ENCODE measurements at places on chromosomes 13 and 19.

GRCh38 chr19:55353356-55353802 lies 1.1 kb downstream of the COX6B2 start:
- DNase-seq: no peak

- no peak for DNase-seq
These were observed 12.9 kb upstream of the IGSF23 start for GRCh38 chr19:44600466-44600865.

GRCh38 chr13:110300090-110300815 lies 6.7 kb downstream of the COL4A1 start:
- DNase-seq: no peak

DNA sequence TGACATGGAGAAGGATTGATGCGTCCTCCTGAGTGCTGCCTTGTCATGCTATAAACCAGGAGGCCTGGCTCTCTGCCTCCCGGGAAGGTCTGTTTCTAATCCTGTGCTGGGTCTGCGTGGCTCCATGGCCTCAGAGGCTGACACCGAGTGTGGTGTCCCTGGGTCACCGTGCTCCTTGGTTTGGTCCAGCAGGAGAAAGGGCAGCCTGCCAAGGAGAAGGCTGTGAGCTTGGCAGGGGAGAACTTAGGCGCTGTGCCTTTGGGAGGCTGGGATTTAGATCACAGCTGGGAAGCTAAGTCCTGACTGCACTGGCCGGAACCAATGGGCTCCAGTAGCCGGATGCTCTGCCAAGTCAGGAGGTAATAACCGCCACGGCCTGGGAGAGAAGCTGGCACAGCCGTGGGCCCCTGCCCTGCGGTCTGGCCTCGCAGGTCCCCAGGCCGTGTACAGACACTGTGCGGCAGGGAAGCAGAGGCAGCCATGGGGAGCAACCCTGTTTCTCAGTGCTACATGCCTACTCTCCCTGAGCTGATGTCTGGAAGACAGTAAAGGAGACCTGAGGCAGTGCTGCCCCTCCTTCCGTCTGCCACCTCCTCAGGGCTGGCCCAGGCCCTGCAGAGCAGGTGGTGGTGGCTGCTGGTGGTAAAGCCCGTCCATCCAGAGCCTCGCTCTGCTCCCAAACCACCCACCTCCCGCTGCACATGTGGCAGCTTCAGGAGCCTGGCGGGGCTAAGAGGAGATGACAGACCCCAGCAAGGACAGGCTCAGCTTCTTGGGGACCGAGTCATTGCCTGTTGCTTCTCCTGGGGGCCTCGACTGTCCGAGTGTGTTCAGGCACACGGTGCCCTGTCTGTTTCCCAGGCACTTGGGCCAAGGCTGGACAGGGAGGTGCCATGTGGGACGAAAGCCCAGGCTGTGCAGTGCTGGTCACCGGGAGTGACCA lies 44.9 kb downstream of the C13orf46 start:
- no peak for DNase-seq

- no peak for DNase-seq
These were observed 143.9 kb upstream of the TSC22D1 start for GRCh38 chr13:44719857-44720671.

DNA sequence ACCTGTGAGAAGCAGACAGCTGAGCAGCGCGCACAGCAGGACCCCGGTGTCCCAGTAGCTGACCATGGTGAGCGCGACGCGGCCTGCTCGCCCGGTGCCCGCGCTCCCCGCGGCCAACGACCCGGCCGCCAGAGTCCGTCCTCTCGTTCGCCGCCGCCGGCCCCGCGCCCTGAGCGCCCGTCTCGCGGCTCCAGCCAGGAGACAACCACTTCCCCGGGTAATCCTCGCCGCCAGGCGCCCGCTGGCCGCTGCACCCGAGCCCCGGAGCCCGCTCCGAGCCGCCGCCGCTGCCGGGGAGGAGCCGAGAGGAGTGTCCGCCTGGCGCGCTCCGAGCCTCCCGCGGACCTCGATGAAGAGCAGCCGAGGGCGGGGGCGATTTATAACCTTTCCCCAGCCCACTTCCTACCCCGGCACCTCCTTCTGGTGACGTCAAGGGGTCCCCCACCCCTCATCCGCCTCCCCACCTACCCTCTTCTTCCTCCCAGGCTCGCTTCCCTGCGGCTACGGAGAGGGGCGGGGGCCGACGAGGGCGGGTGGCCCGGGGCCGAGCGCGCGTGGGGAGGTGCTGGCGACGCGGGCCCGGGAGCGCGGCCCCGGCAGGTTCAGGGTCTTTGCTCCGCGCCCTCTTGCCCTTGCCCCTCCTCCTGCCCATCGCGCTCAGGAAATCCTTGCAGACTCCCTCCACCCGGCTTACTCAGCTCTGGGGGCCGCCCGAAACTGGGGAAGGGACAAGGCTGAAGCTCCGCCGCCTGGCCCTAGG lies at the start of gene FLT1:
Gene FLT1 (minus strand): TSS at position 351 of the 760 bp plus-strand sequence. CDS start 285 bp downstream, at position 66.
- DNase-seq: peak; percentile 6

DNA sequence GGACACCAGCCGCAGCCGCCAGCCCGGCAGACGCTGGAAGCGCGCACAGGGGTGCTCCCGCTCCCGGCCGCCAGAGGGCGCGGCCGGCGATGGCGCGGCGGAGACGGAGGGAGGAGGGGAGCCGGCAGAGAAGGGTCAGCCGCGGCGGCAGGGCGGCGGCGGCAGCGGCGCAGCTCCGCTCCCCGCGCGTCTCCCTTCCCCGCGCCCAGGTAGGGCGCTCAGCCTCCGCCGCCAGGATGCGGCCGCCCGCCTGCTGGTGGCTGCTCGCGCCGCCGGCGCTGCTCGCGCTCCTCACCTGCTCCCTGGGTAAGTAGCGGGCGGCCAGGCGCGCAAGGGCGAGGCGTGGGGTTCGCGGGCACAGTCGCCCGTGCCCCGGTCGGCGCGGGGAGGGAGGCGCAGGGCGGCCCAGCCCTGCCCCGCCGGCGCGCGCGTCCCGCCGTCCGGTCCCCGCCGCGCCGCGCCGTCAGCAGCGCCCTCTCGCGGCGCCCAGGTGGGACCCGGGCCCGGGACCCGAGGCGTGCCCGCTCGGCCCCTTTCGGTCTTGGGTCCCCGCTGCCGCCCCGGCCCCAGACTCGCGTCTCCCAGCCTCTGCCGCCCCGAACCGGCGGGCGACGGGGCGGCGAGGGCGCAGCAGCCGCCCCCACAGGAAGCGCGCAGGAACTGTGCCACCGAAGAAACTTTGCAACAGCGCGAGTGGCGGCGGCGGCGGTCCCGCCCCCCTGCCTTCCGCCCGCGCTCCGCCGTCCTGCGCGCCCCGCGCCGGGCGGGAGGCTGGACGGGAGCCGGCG lies at the start of gene B3GLCT:
Gene B3GLCT (plus strand): TSS at position 127 of the 788 bp plus-strand sequence. CDS start 110 bp downstream, at position 237.
- peak; percentile 77 for DNase-seq

DNA sequence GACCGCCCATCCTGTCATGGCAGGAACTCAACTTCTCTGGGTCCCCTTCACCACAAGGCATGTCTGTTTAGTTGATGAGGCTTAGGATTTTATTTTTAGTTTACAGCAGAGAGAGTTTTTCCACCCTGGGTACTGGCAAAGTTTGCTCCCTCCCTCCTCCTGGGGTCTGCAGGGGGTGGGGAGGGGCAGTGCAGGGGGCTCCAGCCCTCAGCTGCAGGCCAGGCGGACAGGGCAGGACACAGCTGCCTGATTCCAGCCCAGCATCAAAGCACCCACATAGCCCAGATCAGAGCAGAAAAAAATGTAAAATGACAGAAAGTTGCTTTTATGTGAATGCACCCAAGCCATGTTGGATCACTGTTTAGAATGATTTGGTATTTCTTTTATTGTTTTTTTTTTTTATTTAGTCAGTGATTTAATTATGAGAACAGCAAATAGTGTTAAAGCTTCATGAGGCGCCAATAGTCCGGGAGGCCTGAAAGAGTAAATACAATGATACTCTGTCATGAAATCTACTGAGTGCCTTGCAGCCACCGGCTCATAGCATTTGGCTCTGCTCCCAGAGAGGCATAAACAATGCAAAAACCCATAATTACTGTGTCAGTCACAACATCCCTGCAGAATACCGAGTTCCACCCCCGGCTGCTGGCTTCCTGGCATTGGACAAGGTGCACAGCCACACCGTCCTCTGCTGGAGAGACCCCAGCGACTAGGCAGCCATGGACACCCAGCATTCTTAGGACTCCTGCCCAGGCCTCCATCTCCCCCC lies 923.5 kb downstream of the UQCRFS1 start:
- no peak for DNase-seq

DNA sequence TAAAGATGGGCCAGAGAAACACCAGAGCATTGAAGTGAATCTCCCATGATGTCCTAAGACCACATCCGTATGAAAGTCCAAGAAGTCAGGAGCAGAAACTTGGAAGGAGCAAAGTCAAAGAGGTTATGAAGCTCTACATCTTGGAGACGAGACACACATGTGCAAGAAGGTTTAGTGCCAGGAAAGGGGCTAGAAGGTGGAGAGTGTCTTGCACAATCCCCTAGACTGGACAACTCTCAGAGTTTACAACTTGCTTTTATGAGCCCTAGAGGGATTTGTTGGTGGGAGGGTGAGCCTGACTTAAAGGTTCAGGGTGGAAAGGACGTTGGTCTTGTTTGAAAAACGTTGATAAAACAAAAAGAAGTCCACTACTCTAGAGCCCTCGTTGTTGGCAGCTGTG lies 150.6 kb downstream of the GPC6 start:
- no peak for DNase-seq

DNA sequence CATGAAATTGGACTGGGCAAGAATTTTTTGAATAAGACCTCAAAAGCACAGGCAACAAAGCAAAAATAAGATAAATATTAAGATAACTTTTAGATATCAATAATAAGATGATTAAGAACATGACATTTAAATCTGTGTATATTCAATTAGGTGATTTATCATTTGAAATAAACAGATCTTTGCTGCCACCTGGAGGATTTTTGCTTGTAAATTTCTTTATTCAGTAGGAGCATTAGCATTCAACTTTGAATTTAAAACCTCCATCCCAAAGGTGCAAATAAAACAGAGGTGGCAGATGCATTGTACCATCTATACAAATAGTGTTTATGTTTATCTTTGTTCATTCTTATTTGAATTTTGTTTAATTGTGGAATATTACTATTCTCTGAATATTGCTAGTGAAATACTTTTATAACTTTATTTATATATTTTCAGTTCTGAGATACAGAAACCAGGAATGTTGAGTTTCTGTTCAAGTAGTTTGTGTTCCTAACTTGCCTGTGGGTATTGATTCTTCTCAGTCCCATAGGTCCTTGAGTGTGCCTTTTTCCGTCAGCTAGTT lies 20.9 kb downstream of the COG6 start:
- DNase-seq: peak; percentile 4

DNA sequence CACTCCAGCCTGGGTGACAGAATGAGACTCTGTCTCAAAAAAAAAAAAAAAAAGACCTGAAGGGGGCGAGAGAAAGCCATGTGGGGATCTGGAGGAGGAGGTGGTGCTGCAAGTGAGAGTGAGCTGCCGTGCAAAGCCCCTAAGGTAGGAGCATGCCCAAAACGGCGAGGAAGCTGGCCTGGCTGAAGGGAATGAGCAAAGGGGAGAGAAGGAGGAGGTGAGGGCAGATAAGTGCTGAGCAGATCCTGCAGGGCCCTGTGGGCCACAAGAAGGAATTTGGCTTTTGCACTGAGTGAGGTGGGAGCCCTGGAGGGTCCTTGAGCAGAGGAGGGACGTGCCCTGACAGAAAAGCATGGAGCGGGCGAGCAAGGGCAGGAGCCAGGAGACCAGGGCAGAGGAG lies 19.4 kb upstream of the ADGRE5 start:
- DNase-seq: no peak

DNA sequence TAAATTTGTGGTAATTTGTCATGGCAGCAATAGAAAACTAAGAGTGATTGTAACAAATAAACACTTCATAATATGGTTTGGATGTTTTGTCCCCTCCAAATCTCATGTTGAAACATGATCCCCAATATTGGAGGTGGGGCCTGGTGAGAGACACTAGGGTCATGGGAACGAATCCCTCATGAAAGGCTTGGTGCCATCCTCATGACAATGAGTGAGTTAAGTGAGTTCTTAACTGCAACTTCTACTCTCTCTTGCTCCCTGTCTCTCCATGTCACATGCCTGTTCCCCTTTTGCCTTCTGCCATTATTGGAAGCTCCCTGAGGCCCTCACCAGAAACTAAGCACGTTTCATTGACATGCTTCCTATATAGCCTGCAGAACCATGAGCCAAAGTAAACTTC lies 1233.2 kb downstream of the OLFM4 start:
- DNase-seq: no peak

- no peak for DNase-seq
These were observed 1.4 kb downstream of the EPN1 start for GRCh38 chr19:55676383-55676782.

GRCh38 chr13:72643311-72643989 lies 84.0 kb downstream of the MZT1 start:
- peak; percentile 53 for DNase-seq
